Activated CD8-positive, alpha-beta memory T cell treated with anti-CD3 and anti-CD28 coated beads, Interleukin-2, amount 50 U/mL, for 48 hours (primary cell): ENCODE measurements at places on chromosomes 1 and 21.

- DNase-seq, result peak; percentile 76
These were observed 30.8 kb upstream of the RPTN start for GRCh38 chr1:152189657-152190442.

DNA sequence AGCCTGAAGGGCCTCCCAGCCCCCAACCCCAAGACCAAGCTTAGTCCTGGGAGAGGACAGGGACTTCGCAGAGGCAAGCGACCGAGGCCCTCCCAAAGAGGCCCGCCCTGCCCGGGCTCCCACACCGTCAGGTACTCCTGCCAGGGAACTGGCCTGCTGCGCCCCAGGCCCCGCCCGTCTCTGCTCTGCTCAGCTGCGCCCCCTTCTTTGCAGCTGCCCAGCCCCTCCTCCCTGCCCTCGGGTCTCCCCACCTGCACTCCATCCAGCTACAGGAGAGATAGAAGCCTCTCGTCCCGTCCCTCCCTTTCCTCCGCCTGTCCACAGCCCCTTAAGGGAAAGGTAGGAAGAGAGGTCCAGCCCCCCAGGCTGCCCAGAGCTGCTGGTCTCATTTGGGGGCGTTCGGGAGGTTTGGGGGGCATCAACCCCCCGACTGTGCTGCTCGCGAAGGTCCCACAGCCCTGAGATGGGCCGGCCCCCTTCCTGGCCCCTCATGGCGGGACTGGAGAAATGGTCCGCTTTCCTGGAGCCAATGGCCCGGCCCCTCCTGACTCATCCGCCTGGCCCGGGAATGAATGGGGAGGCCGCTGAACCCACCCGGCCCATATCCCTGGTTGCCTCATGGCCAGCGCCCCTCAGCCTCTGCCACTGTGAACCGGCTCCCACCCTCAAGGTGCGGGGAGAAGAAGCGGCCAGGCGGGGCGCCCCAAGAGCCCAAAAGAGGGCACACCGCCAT is 21.9 kb upstream of the ARF1 start:
- DNase-seq, result no peak

DNA sequence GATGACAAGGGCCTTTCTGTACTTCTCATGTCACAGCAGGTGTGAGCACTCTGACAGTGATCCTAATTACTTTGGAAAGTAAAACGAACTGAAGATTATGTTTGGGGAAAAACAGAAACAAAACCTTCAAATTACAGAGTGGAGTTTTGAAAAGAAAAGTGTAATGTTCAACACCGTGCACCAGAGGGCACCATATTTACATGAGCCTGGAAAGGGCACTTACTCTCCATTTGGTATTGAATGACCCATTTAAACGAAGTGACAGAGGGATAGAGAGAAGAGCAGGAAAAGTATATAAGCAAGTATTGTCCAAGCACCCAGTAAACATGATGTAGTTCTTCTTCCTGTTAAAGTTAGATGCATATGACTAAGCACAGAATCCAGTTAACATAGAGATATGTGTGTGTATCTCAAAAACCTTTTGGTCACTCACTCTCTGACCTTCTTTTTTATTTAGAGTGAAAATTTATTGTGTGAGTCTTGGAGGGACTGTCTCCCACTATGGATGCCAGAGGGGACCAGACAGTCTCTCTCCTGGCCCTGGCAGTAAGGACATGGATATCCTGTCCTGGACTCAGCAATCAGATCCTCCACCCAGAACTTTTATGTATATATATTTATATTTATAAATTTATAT is 3.8 kb upstream of the RGSL1 start:
- DNase-seq, result no peak

DNA sequence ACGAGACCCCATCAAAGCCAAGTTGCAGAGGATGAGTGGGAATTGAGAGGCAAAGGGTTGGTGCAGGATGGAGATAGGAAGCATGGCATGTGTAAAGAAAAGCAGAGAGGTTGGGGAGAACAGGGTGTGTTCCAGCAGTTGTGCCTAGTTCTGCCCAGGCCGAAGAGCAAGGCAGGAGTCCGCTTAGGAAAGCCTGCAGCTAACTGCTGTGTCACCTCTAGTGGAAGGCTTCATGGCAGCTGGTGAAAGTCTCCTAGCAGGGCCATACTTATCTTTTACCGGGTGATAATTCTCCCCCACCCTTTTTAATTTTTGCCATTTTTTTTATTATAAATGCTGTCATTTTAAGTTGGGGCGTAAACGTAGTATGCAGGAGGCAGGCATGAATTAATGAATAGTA is 93.6 kb downstream of the NFIA start:
- no peak for DNase-seq

DNA sequence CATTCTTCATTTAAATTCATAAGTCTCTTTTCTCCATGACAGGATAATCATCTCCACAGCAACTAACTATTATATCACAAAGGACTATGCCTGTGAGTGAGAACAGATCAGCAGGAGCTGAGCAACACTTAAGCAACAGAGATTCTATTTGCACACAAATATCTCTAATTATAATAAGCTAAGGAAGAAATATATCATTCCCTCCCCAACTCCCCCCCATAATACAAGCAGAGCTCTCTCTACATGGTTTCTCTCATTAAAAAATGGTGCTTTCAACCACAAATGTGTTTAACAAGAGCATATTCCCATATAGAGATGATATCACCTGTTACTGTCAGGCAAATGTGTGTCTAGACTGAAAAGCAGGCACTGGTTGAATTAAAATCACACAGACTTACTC is 34.5 kb upstream of the NIBAN1 start:
- DNase-seq, result no peak

DNA sequence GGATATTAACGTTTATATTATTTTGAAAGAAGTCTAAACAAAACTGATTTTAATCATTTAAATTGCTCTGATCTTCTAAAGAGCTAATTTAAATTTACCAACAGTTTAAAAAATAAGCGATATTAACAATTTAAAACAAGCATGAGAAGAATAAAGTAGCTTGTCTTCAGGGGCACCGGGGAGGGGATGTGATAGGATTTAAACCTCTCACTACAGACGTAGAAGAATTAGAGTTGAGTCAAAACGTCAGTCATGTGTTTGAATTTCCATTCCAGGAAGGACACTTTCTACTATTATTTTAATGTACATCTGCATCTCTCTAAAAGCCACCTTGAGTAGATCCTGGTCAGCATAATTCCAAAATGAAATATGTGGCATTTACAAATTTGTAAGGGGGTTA is 58.2 kb upstream of the TPTE start:
- DNase-seq, result no peak

- no peak for DNase-seq
These were observed 148.5 kb downstream of the TENT5C start for GRCh38 chr1:117754061-117754969.

GRCh38 chr1:186404454-186405051 is 28.9 kb downstream of the ODR4 start:
- DNase-seq, result no peak

- no peak for DNase-seq
These were observed 45.2 kb downstream of the MIGA1 start for GRCh38 chr1:77824694-77825093.

DNA sequence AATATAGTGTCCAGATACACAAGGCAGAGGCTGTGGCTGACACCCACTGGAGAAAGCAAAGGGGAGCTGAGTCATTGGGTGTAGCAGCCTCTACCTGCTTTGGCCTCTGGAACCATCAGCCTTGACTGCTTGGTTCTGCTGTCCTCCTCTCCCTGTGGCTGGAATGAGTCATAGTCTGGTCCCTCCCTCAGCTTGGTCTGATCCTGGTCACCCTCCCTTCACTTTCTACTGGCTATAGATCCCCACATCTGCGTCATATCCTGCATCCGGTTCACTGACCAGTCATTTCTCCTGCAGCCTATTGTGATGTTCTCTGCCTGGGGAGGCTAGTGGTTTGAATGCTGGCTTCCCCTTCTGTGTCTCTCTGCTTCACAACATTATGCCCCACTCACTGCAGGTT is 372.8 kb upstream of the DAB1 start:
- no peak for DNase-seq

GRCh38 chr1:79079770-79080169 is 73.2 kb upstream of the ADGRL4 start:
- DNase-seq, result no peak

DNA sequence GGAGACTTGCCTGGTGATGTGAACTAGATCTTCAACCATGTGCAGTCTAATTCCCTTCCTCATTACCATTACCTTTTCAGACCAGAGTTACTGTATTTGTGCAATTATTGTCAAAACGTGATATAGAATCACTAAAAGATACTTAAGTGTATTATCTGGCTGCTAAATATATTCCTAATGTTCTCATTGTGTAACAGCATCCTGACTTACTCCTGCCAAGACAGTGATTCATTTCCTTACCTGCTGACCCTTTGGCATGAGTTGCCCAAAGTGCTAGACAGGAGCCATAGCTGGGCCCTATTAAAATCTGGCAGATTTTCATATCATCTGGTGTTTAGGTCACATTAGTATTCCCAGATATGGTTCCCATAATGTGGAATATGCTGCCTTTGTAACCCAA is 598.3 kb upstream of the CAMK1G start:
- DNase-seq, result no peak

GRCh38 chr1:29708796-29709703 is 472.7 kb downstream of the PTPRU start:
- DNase-seq, result no peak

DNA sequence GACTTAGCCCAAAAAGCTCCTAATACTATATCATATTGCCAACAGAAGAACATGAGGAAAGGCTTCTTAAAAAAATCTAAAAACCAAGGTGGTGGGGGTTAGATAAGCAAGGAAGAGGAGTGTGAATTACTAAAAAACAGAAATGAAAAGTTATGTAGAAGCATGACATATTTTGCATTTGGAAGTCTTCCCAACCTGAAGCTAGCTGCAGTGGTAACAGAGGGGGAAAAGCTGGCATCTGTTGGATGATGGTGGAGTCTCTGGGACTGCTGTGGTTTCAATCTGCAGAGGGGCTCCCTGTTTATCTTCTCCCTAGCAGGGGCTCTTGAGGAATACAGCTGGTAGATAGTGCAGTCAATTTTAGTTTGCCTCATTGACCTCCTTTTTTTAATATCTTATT is 249.2 kb upstream of the KIAA0040 start:
- DNase-seq, result no peak

DNA sequence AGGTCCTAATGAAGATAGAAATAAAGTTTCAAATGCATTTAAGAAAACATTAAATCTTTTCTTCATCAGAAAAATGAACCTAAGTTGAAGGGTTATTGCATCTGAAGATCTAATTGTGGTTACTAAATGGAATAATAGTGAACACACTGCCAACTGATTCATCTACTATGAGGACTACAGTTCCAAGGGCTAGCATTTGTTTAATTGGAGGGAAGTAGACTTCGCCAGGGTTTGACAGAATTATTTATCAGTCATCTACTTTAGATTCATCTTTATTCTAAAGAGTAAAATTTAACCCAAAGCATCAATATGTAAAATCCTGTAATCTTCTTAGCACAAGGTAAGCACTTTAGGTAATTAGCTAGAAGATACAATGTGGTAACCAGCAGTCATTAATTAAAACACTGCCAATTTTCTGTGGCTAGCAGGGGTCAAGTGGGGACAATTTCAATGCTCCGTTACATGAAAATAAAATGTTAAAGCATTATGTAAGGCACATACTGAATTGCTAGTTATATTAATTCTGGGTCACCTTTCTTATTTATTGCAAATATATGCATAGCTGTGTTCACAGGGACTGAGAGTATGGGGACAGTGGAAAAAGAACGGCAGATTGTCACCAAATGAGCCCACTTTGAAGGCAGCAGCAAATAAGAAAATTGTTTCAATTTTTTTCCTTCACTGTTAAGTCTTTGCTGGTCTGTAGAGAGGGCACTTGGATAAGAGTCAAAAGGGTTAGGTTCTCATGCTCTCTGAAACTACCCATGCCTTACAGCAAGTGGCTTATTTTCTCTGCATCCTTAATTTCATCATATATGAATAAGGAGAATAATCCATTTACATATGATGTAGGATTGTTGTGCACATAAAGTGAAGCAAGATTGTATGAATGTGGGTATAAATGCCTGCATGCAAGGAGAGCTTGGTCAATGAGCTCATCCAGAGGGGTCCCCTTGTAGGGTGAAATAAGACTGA is 416.0 kb downstream of the PCP4 start:
- no peak for DNase-seq

- no peak for DNase-seq
These were observed 269.9 kb upstream of the C1orf174 start for GRCh38 chr1:4169991-4170390.

- no peak for DNase-seq
These were observed 54.9 kb downstream of the MAB21L3 start for GRCh38 chr1:116166011-116166571.

GRCh38 chr1:113760102-113761080 is 1.1 kb upstream of the PHTF1 start:
- DNase-seq, result no peak

- DNase-seq, result no peak
These were observed 46.1 kb downstream of the PLEKHA6 start for GRCh38 chr1:204313675-204314074.

DNA sequence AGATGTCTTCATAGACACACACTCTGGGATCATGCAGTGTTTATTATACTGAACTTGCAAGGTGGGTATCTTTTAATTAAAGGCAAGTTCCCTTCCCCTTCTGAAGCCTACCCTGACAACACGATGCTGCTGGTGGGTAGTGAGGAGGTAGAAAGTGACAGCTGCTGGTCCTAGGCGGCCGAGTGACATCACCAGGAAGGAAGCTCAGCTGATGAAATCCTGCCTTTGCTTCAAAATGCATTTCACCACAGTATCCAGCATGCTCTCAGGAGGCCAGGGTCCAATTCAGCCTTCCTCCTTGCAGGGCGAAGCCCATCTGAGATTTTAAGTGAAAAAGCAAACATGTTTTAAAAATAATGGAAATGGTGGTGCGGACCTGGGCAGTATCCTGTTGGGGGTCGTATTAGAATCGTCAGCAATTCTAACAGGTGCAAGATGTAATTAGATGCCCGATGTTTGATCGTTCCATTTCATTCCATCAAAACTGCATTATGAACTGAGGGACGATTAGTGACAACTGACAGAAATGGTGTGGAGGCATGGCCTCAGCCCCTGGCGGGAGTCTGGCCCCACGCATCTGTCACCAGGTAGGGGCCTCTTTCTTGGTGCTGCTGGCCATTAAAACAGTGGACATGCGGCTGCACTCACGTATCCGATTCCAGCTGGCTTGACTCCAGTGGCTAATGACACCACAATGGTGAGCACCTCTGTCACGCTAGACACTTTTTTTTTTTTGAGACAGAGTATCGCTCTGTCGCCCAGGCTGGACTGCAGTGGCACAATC is 324.8 kb upstream of the C1orf174 start:
- no peak for DNase-seq
